ENCODE measurements at places on chromosomes 2 and 18.
A peak's percentile ranks its signal among the peaks of the same experiment; 100 is the strongest.

DNA sequence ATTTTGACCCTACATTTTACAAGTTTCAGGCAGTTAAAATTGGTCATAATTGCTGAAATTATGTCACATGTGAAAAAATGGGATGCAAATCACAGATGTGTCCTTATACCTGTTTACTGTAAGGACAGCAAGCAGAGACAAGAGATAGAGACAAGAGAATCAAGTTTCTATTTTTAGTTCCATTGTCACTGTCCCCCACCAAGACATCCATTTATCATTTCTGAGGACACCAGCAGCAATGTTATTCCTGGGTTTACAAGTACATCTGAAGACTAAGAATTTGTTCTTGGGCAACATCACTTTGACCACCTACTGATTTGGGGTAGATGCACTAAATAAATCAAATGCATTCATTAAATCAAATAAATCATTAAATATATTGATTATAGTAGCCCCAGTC is 1111.7 kb downstream of the DPP10 start:
- no peak for DNase-seq

DNA sequence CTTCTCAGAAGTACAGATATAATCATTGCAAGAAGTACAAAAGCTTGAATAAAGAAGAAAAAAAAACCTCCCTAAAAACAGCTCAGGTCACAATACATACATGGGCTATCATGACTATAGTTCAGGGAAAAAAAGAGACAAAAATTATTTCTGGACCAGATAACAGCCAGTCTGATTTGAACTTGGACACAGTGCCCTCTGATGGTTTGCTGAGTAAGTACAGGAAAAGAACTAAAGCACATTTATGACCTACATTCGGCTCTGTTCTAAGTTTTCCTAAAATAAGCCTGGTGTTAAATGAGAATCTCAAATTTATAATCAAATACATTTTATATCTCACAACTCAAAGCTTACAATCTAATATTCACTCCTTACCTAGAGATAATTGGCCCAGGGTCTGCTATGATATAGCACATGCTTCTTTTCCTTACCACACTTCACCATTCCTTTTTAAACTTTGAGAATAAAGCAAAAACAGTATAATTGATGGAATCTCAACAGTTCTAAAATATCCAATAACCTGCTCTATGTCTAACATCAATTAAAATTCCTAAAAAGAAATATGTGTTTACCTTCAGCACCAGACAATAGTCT is 81.1 kb downstream of the RAPH1 start:
- DNase-seq = no peak

GRCh38 chr2:98948956-98949739 is 13.1 kb upstream of the CRACDL start:
- no peak for DNase-seq

- no peak for DNase-seq
These were observed 6.5 kb upstream of the YWHAQ start for GRCh38 chr2:9637330-9637729.

DNA sequence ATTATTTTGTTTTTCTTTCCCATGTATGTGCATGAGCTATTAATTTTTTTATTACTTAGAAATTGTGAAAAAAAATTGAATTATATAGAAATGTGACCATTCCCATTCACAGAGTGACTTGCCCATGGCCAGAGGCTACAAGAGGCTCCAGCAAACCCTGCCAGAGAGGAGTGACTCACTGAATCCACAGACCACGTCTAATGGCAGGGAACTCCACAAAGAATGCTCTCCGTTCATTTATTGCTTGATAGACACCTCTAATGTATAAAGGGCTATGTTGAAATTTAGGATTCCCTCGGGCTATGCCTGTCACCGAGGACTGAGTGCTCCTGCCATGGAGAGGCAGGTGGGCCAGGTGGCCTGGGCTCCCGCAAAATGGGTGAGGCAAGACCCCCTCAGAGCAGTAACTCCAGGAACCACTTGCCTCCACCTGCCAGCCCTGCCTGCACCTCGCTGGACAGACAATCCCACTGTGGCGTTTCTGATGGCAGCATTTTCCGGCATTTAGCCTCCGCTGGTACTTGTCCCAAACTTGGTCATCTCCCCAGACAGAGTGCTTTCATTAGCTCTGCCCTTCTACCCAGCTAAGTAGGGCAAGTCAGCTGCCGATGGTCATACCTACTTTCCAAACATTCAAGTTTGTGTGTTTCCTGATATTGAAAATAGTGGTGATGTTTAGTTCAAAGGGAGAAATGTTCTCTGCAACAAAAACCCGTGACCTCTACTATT is 200.3 kb downstream of the PRKCE start:
- DNase-seq = peak; percentile 57

- no peak for DNase-seq
These were observed 20.0 kb downstream of the EFHD1 start for GRCh38 chr2:232653441-232653840.
